ENCODE measurements at places on chromosomes 13 and 19.
A peak's percentile ranks its signal among the peaks of the same experiment; 100 is the strongest.

- no peak for DNase-seq
These were observed 339.1 kb downstream of the ZNF536 start for GRCh38 chr19:30711296-30711695.

DNA sequence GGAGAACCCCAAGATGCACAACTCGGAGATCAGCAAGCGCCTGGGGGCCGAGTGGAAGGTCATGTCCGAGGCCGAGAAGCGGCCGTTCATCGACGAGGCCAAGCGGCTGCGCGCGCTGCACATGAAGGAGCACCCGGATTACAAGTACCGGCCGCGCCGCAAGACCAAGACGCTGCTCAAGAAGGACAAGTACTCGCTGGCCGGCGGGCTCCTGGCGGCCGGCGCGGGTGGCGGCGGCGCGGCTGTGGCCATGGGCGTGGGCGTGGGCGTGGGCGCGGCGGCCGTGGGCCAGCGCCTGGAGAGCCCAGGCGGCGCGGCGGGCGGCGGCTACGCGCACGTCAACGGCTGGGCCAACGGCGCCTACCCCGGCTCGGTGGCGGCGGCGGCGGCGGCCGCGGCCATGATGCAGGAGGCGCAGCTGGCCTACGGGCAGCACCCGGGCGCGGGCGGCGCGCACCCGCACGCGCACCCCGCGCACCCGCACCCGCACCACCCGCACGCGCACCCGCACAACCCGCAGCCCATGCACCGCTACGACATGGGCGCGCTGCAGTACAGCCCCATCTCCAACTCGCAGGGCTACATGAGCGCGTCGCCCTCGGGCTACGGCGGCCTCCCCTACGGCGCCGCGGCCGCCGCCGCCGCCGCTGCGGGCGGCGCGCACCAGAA lies 1.1 kb downstream of the SOX1 start:
- DNase-seq = no peak

GRCh38 chr13:109627649-109628048 lies 158.7 kb downstream of the IRS2 start:
- no peak for DNase-seq

- no peak for DNase-seq
These were observed 1.3 kb downstream of the RPS16 start for GRCh38 chr19:39434123-39435076.

- no peak for DNase-seq
These were observed 24.3 kb downstream of the ERCC5 start for GRCh38 chr13:102869948-102870676.

- DNase-seq = no peak
These were observed 33.1 kb downstream of the PEX11G start for GRCh38 chr19:7455600-7456296.

DNA sequence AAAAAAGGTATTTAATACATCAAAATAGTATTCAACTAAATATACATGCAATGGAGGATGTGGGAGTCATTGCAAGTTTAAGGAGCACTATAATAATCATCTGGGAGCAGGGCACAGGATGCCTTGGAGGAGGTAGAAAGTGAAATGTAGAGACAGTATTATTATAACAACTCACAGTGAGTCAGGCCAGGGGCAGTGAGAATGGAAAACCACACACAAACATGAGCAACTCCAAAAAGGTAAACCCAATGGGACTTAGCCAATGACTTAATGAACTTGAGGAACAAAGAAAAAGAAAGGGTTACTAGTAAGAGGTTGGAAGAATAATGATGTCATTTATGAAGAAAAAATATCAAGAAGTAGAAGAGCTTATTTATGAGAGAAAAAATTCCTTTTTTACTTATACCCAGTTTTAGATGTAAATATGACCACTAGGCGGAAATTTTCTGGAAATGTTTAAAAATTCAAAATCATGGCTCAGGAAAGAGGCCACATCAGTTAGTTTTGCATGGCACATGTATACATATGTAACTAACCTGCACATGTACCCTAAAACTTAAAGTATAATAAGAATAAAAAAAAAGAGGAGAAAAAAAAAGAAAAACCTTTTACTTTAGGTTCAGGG lies 389.3 kb downstream of the SUCLA2 start:
- no peak for DNase-seq

DNA sequence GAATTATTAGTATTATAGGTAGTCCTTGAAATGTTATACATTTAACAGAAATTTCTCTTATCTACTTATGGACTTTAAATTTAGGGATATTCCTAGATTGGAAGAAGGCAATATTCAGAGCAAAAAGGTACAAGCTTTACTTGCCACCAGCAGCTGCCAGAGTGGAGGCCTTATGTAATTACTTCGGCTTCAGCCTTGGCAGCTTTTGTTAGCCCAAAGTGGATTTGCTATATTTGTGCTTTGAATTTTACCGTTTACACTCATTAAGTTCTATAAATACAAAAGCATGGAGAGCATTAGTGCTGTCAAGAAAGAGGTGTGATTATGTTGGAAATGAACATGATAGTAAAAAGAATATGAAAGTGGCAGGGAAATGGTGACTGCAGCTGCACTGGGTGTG lies 319.9 kb downstream of the ATP8A2 start:
- DNase-seq = no peak

DNA sequence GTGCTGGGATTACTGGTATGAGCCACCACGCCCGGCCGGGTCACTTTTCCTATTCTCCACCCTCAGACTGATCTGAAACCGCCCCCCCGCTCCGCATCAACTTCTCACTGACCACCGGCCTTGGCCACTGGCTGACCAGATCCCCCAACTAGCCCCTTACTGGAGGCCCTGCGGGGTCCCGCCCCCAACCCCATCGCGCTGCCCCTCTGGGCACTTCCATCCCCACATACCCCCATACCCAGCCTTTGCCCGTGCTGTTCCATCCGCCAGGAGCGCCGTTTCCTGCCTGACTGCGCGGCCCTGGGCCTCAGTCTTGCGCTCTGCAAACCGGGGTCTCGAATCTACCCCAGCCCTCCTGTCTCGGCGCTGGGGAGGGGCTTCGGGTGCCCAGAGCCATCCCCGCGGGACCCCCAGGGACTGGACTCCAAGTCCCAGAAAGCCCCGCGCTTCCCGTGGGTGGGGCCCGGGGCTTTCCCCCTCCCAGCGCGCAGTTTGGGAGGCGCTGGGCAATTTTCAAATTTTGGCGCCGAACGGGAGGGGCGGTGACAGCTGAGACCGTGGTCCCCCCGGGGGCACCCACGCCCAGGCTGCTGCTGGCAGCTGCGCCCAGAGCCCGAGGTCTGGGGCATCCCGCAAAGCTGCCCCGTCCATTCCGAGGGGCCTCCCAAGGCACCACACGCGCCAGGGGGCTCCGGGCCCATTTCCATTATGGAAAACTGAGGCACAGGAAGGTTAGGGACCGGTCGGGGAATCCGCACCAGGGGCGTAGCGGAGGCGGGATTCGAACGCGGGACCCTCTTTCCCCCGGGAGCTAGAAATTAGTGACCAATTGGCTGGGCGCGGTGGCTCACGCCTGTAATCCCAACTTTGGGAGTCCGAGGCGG lies 5.2 kb upstream of the LMNB2 start:
- peak; percentile 43 for DNase-seq

GRCh38 chr13:46071590-46072249 lies 19.2 kb upstream of the ZC3H13 start:
- DNase-seq = no peak

- no peak for DNase-seq
These were observed 10.3 kb upstream of the EDNRB start for GRCh38 chr13:77928909-77929308.

DNA sequence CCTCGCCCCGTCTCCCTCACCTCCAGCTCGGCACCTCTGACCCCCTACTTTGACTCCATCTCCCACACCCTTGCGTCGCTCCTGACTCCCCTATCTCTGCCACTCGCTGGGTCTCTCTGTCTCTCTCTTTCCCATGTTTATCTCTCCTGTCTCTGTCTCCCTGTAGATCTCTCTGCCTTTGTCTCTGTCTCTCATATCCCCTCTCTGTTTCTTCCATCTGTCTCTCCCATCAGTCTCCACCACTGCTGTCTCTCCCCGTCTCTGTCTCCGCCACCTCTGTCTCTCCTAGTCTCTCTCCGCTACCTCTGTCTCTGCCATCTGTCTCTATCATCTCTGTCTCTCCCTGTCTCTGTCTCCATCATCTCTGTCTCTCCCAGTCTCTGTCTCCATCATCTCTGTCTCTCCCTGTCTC lies 12.4 kb upstream of the BBC3 start:
- DNase-seq = peak; percentile 76

DNA sequence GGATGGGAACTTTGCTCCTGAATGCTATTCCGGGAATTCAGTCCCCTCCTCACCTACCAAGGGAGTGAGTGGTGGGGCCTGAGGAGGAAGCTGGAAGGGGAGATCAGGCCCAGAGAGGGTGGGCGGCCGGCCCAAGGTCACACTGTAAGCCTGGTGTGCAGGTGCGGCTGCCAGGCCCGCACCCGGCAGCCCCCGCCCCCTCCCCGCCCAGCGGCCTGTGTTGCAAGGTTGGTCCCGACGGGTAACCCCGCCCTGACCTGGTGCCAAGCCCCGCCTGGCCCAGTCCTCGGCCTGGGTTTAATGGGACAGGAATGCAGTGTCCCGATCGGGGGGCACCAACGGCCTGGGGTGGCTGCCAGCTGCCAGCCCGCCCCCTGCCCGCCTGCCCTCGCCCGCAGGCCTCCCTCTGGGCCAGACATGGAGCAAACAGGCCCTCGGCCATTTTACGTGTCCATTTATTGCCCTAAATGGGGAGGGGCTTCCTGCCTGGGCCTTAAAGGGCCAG lies 5.5 kb downstream of the ZBTB7A start:
- DNase-seq = peak; percentile 55

- DNase-seq = peak; percentile 57
These were observed 752 bp downstream of the ZMYM5 start for GRCh38 chr13:19862481-19863313.

GRCh38 chr19:31991984-31992655 lies 353.3 kb upstream of the ZNF507 start:
- DNase-seq = no peak

- DNase-seq = no peak
These were observed 48.3 kb downstream of the SLC7A1 start for GRCh38 chr13:29547153-29547552.

DNA sequence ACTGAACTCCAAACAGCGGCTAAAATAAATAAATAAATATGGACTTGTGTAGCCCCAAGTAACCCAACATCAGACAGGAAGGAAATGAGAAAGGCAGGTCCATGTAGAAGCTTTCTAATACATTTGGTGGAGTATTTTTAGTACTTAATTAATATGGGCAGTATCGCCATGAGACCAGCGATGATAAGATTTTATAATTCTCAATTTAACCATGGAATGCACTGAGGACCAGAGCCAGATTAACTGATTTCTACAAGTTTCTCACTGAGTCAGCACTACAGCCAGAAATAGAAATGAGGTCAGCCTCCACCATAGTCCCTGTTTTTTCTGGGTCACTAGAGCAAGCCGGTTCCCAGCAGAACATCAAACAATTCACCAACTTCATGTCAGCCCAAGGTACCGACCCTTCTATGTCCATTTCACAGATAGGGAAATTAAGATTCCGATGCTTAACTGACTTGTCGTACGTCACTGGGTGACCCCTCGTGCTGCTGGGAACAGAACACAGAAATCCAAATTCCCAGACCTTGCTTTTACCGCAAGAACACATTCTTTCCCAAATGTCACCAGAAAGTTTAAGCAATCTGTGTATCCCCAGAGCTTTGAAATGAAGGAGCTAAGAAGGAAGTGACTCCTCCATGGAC lies 90.4 kb downstream of the COL4A1 start:
- DNase-seq = no peak

Data from hematopoietic multipotent progenitor cell treated with erythropoietin and hydrocortisone succinate and interleukin-3 and kit ligand, for 17 days (in vitro differentiated cells).